ENCODE measurements at places on chromosomes 6 and 20.

DNA sequence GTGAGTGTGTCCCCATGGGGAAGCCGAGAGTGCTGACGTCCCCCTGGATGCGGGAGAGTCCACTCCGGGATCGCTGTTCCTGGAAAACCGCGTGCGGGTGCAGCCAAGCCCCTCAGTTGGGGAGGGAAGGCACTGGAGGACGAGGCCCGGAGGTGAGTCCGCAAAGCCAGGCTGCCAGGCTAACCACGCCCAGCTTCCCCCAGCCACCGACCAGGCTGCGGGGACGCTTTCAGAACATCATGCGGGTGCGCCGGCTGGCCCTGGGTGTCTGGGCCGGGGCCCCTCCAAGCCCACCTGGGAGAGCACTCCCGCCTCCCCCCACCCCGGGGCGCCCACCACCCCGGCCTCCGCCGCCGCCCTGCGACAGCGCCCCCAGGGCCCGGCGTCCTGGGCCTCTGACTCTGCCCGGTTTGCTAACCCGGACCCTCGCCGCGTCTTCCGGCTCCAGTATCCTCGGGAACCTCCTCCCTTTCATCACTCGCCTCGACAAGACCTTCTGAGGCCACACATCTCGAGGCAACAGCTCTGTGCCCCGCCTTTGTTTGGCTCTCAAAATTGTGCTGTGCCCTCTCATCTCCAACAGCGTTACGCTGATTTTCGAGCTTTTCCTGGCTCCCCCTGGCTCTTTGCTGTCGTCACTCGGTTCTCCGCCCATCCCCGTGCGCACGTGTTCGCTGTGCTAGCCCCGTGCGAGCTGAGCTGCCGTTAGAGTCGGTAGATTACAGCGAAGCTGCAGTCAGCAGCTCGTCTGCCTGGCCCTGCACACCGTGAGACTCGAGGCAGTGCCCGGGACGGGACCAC, 47.1 kb upstream of the ENTPD6 start:
- no peak for DNase-seq

DNA sequence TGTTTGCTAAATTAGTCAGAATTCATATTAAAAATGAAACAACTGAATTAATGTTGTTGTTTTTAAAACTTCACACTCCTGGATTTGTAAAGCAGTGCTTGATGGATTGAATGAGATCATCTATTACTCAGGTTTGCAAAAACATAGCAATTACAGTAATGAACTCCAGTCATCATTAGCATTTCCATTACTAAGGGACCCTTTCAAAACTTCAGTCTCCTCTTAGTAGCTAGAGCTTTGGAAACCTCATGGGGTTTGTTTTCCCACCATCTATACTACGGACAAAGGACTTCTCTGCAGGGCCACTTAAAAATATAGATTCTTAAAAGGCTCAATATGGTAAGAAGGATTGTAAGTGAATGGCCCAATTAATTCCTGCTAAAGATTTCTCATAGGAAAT, 209.9 kb upstream of the PRND start:
- DNase-seq, result no peak

DNA sequence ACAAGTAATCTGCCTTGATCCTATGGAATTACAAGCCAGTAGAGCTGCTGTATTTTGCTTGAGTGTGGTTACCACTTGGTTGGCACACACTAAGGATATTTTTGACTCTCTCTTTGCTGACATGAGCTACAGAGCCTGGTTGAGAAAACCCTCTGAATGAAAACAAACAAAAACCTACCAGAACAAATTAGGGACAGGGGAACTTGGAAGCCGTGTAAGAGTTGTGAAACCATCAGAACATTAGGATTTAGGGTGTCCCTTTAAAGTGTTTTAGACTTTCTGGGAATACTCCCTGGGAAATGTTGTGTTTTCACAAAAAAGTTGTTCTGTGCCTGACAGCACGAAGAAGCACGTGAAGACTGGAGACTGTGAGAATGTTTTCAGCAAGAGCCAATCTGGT, 20.5 kb upstream of the PDE7B start:
- no peak for DNase-seq

DNA sequence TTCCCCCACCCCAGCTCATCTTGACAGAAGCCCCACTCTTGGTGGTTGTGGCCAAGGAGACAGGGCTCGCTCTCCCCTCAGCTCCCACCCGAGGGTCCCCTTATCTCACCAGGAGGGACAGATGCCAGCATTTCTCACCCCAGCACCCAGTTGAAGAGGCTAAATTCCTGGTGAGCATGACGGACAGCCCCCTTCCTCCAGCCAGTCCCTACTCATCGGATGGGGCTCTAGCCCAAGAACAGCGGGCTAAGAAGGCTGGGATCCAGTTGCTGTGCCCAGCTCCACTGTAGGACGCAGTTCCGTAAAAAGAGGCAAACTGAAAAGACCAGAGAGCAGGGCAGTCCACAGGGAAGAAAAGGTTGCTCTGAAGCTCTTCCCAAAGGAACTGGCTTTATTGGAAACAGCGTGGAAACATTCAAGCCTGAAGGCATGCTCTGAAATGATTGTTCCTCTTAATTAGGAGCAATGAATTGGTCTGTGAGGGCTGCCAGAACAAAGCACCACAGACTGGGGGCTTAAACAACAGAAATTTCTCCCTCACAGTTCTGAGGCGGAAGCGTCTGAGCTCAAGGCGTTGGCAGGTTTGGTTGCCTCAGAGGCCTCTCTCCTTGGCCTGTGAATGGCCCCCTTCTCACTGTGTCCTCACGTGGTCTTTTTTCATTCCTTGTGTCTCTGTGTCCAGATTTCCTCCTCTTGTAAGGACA, 17.9 kb upstream of the KIF25 start:
- no peak for DNase-seq

DNA sequence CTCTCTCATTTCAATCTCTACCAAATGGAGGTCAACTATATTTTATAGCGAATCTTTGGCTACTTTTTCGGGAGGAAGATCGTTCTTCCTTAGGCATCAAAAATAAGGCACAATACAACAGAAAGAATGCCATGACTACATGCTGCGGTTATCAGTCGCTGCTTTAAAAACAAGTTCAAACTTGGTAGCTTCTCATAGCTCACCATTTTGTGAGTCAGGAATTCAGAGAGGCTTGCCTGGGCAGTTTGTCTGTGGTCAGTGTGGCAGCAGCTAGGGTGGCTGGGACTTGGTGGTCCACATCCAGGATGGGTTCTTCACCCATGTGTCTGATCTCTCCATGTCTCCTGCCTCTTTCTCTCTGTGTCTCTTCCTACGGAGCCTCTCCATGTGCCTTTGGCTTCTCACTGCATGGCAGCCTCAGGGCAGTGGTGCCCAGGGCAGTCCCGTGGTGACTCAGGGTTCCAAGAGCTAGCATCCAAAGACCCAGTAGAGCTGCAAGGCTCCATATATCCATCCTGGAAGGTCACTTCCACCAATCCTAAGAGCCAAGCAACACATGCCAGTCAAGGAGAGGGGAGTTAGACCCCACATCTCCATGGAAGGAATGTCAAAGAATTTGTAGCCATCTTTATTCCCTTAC, 10.4 kb downstream of the SCML4 start:
- no peak for DNase-seq

DNA sequence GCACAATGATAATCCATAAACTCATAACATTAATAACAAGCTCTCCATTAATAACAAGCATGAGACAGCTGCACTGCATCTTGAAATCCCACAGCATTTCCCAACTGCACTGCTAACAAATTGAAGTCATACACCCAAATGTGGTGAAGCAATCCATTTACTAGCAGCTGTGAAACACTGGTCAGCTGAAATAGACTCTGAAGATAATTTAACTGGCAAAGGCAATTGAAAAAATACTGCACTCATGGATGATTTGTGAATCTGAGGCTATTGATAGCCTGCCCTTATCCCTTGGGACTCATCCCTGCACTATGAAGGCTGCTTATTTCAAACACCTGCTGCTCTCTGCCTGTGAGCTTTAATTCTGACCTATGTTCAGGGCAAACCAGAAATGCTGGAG, 49.1 kb upstream of the PLCB1 start:
- no peak for DNase-seq

- DNase-seq, result peak; percentile 78
Measured at GRCh38 chr20:38673725-38674091, 50.6 kb upstream of the SLC32A1 start.

GRCh38 chr6:81381382-81381916, 371.0 kb downstream of the TENT5A start:
- DNase-seq, result no peak
